ENCODE measurements at places on chromosomes 2 and 18.

GRCh38 chr2:88811233-88811632, 119.8 kb downstream of the RPIA start:
- no peak for DNase-seq

DNA sequence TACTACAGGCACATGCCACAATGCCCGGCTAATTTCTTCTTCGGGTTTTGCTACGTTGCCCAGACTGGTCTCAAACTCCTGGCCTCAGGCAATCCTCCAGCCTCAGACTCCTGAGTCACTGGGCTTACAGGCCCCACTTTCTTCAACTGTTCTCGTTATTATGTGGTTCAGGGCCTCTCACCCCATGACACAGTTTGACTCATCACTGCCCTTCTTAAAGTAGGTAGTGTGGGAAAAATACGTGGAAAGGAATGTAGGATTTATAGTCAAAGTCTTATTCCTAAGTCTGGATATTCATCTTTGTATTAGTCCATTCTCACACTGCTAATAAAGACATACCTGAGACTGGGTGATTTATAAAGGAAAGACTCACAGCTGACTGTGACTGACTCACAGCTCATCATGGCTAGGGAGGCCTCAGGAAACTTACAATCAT, 19.4 kb downstream of the CENPA start:
- no peak for DNase-seq

DNA sequence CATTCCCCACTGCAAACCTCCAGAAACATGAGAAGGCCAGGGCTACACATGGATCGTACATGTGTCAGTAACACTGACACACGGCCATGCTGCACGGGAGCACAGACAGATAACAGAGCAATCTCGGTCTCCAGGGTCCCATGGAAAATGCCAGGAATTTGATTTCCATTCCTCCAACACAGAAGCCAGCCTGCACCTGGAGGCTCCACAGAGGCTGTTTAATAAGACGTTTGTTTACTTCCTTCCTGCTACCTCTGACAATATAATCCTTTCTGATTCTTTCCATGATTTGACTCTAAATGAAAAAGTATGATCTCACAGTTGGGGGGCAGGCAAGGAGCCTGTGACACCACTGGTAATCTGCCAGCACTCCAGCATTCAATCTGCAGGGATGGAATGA, 210.9 kb upstream of the DDX18 start:
- no peak for DNase-seq

- no peak for DNase-seq
Measured at GRCh38 chr18:3541549-3542386, 91.8 kb downstream of the TGIF1 start.

- DNase-seq = no peak
Measured at GRCh38 chr2:53670331-53670730, 97.3 kb upstream of the CHAC2 start.

GRCh38 chr2:237509905-237510304, 22.9 kb downstream of the MLPH start:
- DNase-seq = no peak

GRCh38 chr2:138502255-138503086, 901 bp downstream of the SPOPL start:
- DNase-seq = no peak

GRCh38 chr2:11438555-11439080, 27.3 kb downstream of the E2F6 start:
- no peak for DNase-seq

GRCh38 chr2:5691985-5692529, at the start of gene SOX11:
Gene SOX11, plus strand, starts transcription at chr2:5692384. Its CDS starts 338 bp downstream, at chr2:5692722.
- DNase-seq = no peak

DNA sequence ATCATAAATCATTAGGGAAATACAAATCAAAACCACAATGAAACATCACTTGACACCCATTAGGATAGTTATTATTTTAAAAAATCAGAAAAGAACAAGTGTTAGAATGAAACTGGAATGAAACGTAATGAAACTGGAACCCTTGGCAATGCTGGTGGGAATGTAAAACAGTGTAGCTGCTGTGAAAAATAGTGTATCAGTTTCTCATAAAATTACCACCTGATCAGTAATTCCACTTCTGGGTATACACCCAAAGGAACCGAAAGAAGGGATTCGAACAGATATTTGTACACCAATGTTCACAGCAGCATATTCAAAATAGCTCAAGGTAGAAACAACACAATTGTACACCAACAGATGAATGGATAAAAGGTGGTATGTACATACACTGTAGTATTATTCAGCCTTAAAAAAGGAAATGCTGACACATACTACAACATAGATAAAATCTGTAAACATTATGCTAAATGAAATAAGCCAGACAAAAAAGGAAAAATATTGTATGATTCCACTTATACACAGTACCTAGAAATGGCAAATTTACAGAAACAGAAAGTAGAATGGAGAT, 27.0 kb downstream of the ROCK1 start:
- no peak for DNase-seq

DNA sequence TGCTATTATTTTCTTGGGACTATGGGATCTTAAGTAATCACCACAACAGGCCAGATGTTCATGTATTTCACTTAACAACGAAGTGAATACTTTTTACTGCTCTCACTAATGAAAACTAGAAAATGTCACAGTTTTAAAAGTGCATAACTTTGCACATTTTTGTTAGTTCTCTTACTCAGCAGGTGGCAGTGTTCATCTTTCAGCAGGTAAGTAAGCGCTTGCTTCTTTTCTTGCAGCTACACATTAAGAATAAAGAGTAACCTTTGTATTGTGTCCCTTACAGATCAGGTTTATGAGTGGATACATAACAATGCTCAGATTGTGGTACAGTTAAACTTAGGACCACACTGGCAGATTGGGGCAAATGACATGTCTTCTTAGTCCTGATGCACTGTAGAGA, 61.0 kb downstream of the DAW1 start:
- no peak for DNase-seq

GRCh38 chr18:36493349-36494159, 196.0 kb downstream of the FHOD3 start:
- DNase-seq = no peak

- no peak for DNase-seq
Measured at GRCh38 chr2:222193328-222193983, 105.3 kb downstream of the PAX3 start.

DNA sequence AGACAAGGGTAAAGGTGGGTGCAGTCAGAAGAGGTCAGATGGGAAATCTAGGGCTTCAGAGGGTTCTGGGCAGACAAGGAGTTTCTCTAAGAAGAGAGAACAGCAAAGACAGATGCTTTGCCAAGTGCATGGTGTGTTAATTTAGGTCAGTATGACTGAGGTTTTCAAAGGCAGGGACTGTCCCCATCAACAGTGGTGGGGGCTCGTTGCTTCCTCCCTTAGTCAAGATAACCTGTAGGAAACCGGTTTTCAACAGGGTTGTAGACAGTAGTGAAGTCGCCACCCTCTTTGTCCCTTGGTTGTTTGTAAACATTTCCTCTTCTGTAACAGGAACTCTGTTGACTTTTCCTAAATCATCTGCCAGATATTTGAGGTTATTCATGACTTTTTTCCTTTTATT, 11.6 kb downstream of the RAB12 start:
- no peak for DNase-seq

DNA sequence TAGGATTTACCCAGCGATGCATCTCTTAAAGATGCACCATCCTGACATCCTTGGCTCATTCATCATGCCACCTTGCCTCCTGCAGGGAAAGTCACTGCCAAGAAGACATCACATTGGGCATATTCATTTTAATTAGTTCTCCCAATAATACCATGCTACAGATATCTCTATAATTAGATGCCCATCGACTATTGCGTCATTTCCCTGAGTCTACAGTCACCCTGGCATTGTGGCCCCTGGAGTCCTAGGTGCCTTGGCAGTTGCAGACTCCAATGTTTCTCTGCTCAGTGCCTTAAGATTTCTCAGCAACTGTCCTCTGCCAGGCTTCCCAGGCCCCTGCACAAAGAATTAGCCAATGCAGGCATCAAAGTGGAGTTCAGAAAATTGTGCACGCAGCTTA, 32.6 kb downstream of the RDH14 start:
- DNase-seq = no peak

DNA sequence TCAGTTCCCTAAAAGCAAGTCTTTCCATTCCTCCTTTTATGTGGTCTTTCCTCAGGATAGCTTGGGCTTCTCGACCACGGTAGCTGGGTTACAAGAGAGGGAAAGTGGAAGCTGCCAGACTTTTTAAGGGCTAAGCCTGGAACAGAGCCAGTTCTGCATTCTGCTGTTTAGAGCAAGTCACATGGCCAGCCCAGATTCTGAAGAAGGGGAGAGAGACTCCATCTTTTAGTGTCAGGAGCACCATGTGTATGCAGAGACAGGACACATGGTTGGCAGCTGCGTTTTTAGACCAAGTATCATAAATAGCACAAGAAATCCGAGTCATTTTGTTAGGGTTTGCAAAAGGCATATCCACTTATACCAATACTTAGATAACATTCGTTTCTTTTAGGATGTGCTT, 4.7 kb downstream of the HMSD start:
- no peak for DNase-seq

- no peak for DNase-seq
Measured at GRCh38 chr2:106094131-106094841, 99.8 kb downstream of the UXS1 start.

DNA sequence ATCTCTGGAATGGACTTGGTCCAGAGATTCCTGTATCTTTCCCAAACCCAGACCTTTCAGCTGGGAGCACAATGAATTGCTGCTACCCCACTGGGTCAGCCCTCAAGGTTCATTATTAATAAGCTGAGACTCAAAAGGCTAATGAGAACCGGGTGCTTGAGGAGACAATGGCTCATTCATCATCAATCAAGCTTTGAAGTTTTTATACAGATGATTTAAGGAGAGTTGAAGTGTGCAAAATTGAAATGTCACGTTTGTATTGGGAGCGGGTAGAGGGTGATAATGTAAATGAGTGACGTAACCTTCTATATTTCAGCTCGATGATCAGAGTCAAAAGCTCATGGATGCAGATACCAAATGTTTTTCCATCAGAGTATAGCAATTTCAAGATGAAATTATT, 744.9 kb downstream of the ERBB4 start:
- no peak for DNase-seq

DNA sequence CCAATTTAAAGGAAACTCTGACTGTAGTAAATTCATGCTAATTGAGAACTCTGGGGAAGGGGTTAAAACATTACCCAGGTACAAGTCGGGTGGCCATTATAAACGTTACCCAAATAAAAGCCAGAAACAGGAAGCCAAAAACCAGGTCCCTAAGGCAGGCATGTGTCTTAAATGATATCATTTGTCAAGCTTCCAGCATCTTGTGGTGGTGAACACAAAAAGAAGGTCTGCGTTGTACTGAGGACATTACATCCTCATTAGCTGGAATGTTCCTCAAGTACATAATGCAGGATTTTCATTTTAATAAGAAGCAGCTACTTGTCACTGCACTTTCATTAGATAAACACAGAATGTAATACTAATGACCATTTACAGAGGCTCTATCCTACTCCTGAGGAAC, 10.9 kb downstream of the PTGR3 start:
- no peak for DNase-seq

- no peak for DNase-seq
Measured at GRCh38 chr2:120917886-120918285, 182.2 kb downstream of the GLI2 start.

- no peak for DNase-seq
Measured at GRCh38 chr18:34281722-34282121, 57.0 kb upstream of the NOL4 start.

GRCh38 chr2:170222842-170223241, 44.9 kb downstream of the MYO3B start:
- no peak for DNase-seq

GRCh38 chr2:124558277-124558905, 533.3 kb downstream of the CNTNAP5 start:
- DNase-seq = no peak

- DNase-seq = no peak
Measured at GRCh38 chr2:85585781-85586105, 1.5 kb downstream of the VAMP5 start.

DNA sequence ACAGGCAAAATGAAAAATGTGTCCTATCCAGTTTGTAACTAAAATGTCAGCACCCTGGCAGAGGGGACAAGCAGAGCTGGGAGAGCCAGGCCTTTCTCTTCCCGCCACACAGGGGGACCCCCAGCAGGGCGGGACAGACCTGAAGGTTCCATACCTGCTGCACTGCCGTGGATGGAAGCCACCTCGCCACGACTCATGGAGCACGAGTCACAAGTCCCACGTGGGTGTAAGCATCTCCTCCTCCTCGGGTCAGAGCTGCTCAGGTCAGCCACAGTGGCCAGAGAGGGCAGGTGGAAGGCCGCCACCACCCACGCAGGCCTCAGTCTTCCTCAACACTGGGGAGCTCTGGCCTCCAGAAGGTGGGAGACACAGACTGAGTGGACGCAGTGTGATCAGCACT, 21.0 kb downstream of the C1QL2 start:
- no peak for DNase-seq

GRCh38 chr2:53484531-53484930, 283.1 kb upstream of the CHAC2 start:
- no peak for DNase-seq

DNA sequence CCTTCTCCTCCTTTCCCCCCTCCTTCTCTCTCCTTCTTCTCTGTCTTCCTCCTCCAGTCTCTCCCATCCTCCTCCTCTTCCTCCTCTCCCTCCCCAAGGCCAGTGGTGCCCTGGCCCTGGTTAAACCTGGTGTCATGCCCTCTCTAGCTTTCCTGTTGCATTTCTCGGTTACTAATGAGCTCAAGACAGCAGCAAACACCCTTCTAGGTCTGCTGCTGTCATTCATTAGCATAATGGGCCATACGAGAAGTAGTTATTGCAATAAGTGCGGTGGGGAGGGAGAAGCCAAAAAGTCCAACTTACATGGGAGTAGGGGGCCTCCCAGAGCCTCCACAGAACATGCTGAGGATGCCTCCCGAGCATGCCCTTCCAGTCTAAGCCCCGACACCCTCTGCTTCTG, 177.2 kb downstream of the CELF4 start:
- DNase-seq = no peak

DNA sequence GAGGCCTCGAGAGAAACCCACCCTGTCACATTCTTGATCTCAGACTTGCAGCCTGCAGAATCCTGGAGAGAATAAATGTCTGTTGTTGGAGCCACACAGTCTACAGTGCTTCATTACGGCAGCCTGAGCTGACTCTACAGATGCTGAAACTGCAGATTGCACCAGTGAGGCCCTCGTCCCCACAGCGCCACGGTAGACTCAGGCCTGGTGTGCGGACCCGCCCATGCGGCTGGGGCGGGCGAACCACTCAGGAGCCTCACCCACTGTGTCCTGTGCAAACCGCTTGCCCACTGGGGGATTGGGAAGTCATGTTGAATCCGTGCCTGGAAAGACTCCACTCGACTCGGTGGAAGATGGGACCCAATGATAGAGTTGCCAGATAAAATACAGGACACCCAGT, 125.2 kb upstream of the COPS8 start:
- no peak for DNase-seq

GRCh38 chr2:215756346-215756730, 257.0 kb downstream of the MREG start:
- no peak for DNase-seq

Data from esophagus squamous epithelium (tissue), 5 donors.